ENCODE measurements at places on chromosomes 3 and 15.

- H3K36me3 ChIP-seq: peaks cover 1% of the 10 kb centered on the region
- peaks cover 2% of the 10 kb centered on the region for H3K27me3 ChIP-seq
- DNase-seq: no peak
- no peak overlapping the region for H3K4me3 ChIP-seq
- no peaks in the 10 kb centered on the region for H3K4me1 ChIP-seq
Measured at GRCh38 chr15:81894061-81894460, 151.8 kb downstream of the MEX3B start.

GRCh38 chr3:195690951-195691350 lies 29.8 kb upstream of the MUC20 start:
- H3K36me3 ChIP-seq: peaks cover 7% of the 10 kb centered on the region
- no peak for DNase-seq
- H3K4me3 ChIP-seq: no peak overlapping the region
- no peak overlapping the region for H3K27ac ChIP-seq

DNA sequence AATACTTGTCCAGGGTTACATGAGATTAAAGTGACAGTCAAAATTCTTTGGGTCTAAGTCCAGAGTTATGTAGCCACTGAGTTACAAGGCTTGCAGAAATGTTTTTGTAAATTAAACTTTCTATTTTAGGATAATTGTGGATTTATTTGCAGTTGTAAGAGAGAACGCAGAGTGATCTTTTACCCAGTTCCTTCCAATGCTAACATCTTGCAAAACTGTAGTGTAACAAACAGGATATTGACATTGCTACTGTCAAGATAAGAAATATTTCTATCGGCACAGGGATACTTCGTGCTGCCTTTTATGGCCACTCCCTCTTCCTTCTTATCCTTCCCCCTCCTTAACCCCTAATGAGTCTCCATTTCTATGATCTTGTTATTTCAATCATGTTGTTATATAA lies 1022.9 kb downstream of the MCTP2 start:
- no peak overlapping the region for H3K4me3 ChIP-seq
- peaks cover 12% of the 10 kb centered on the region for H3K4me1 ChIP-seq
- H3K36me3 ChIP-seq: no peaks in the 10 kb centered on the region
- no peak for DNase-seq
- H3K27me3 ChIP-seq: peaks cover 7% of the 10 kb centered on the region

- H3K4me1 ChIP-seq: no peaks in the 10 kb centered on the region
- DNase-seq: no peak
- no peak overlapping the region for H3K4me3 ChIP-seq
- no peaks in the 10 kb centered on the region for H3K36me3 ChIP-seq
- H3K27ac ChIP-seq: no peak overlapping the region
Measured at GRCh38 chr3:138242466-138242865, 55.4 kb downstream of the ARMC8 start.

DNA sequence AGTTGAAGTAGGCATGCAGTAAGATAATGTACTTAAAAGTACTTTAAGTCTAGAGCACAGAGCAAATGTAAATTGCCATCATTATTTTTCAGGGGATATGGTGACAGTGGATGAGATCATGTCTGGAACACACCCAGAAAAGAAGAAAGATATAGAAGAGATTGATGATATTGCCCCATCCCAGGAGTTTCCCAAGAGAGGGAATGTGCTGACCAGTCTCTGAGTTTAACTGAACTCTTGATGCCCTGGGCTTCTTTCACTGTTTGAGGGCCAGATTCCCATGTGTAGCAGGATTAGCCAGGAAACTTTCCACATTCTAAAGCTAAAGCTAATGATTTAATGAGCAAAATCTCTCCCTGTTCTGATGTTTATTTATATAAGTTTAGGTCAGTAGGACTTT lies 366.8 kb upstream of the UMPS start:
- H3K4me1 ChIP-seq: peaks cover 38% of the 10 kb centered on the region
- no peak for DNase-seq
- H3K36me3 ChIP-seq: peaks cover 42% of the 10 kb centered on the region
- H3K4me3 ChIP-seq: no peak overlapping the region
- no peak overlapping the region for H3K27ac ChIP-seq

All from endothelial cell (in vitro differentiated cells).